ENCODE measurements at places on chromosomes 4 and X. TPM values are rescaled to one million over a fixed set of nuclear protein-coding genes. Genes with fewer than 3 reads are reported as not detected.

The USP17L19 gene
- polyA plus RNA-seq = not detected

The FAM47E gene
- polyA plus RNA-seq = 1.1 TPM

The P2RY4 gene
- polyA plus RNA-seq = not detected

The KDR gene
- polyA plus RNA-seq = 36.4 TPM

The CDS1 gene
- 2.7 TPM for polyA plus RNA-seq

The LRIT3 gene
- 0.02 TPM for polyA plus RNA-seq

GRCh38 chrX:123203772-123204171, 19.7 kb downstream of the GRIA3 start:
- no peaks in the 10 kb centered on the region for H3K27me3 ChIP-seq
- no peaks in the 10 kb centered on the region for H3K4me1 ChIP-seq
- no peak overlapping the region for H3K27ac ChIP-seq

- H3K36me3 ChIP-seq = no peaks in the 10 kb centered on the region
- H3K27ac ChIP-seq = no peak overlapping the region
- DNase-seq = peak; percentile 35
Observed at GRCh38 chrX:275476-275966, 5.7 kb upstream of the PLCXD1 start.

GRCh38 chrX:2474280-2474962, 26.4 kb downstream of the DHRSX start:
- no peaks in the 10 kb centered on the region for H3K27me3 ChIP-seq
- DNase-seq = no peak
- no peak overlapping the region for H3K27ac ChIP-seq
- H3K4me3 ChIP-seq = no peak overlapping the region
- H3K36me3 ChIP-seq = no peaks in the 10 kb centered on the region
- H3K4me1 ChIP-seq = no peaks in the 10 kb centered on the region

DNA sequence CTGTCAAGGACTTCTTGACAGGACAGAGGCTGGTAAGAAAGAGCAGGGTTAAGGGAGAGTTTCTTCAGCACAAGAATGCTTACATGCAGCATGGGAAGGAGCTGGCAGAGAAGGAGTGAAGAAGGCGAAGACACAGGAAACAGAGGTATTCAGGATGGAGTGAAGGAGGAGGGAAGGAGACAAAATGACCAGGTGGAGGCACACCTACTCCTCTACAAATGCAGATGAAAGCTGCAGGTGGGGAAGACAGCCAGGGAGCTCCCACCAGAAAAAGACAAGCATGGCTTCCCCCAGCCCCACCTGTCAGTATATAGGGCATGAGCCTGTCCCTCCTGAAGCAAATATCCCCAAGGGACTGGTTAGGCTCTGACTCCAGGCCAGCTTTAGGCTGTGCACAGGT, 29.6 kb upstream of the NKRF start:
- H3K4me3 ChIP-seq = no peak overlapping the region
- H3K27ac ChIP-seq = no peak overlapping the region
- DNase-seq = no peak

DNA sequence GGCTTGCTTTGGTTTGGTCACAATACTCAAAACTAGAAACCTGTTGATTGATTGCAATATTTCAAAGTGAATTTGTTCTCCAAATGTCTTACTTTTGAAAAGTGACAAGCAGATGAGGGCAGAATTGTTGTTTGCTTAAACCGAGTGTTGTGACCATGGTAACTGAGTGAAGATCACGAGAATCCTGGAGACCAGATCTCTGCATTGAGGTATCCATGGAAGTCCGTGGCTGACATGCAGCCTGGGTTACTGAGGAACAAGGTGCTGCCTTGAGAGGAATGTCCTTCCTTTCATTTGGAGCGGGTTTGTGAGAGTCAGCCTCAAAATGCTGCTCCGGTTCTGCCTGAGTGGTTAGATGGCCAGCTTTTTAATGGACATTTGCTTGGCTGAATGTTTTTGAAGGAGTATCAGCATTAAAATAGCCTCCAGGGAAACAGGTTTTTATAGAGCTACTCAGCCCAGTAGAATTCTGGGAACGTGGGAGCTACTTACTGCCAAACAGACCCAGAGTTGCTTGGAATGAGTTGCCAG, 31.3 kb downstream of the NYX start:
- no peaks in the 10 kb centered on the region for H3K36me3 ChIP-seq
- H3K27ac ChIP-seq = no peak overlapping the region

- H3K36me3 ChIP-seq = no peaks in the 10 kb centered on the region
- no peaks in the 10 kb centered on the region for H3K27me3 ChIP-seq
- peak overlapping the region; percentile 83 for H3K27ac ChIP-seq
- H3K4me3 ChIP-seq = peak overlapping the region; percentile 83
- H3K4me1 ChIP-seq = no peaks in the 10 kb centered on the region
Observed at GRCh38 chrX:153723351-153724251, 586 bp downstream of the BCAP31 start.

Measured in ovary (tissue), 10 donors.